ENCODE measurements at places on chromosomes 11 and 22. TPM values are rescaled to one million over a fixed set of nuclear protein-coding genes. Genes with fewer than 3 reads are reported as not detected.

The OR52E5 gene
- not detected for total RNA-seq

The SLN gene
- total RNA-seq, result not detected

The TBX1 gene
- 6.2 TPM for total RNA-seq

The OR51T1 gene
- not detected for total RNA-seq

The CARD16 gene
- total RNA-seq, result not detected

The CARD18 gene
- total RNA-seq, result not detected
